ENCODE measurements at places on chromosomes 13 and 19.
A peak's percentile ranks its signal among the peaks of the same experiment; 100 is the strongest.

DNA sequence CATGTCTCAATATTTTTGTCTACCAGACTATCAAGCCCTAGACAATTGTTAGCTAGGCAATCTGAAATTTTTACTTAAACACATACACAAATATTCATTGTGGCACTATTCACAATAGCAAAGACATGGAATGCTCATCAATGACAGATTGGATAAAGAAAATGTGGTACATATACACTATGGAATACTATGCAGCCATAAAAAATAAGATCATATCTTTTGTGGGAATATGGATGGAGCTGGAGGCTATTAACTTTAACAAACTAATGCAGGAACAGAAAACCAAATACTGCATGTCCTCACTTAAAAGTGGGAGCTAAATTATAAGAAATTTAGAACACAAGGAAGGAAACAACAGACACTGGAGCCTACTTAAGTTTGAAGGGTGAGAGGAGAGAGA is 288.6 kb upstream of the MIR17HG start:
- DNase-seq = no peak

GRCh38 chr13:44661936-44662335 is 85.8 kb upstream of the TSC22D1 start:
- no peak for DNase-seq

DNA sequence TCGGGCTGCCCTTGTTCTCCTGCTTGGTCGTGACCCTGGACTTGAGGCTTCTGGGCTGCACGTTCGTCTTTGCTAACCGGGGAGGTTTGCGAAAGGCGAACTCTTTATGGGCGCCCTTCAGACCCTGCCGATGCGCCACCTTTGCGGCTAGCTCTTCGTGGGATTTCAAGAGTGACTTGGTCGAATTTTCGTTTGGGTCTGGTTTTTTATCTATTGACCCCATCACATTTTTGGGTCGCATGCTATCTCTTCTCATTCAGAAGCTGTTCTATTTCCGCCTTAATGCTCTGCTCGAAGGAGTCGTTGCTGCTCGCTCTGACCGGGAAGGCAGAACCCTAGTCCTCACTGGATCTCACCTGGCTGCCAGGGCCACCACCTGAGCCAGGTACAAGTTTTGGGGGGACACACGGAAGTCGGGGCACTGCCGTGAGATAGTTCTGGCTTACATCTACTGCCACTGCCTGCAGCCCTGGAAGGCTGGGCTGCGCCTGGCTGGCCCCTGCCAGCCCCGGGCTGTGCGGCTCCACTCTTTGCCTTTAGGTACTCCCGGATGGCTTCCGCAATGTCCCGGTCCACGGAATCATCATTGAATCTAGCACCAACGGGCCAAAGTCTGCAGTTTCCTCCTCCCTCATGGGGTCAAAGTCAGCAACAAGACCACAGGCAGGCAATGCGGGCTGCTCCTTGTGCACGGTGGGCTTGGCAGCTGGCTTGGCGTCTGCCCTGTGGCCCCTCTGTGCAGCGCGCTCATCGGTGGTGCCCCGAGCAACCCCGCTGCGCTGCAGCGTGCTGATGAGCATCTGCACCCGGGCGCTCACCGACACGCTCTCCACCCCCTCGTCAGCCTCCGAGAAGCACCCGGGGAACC is 16.2 kb downstream of the RB1 start:
- DNase-seq = no peak

DNA sequence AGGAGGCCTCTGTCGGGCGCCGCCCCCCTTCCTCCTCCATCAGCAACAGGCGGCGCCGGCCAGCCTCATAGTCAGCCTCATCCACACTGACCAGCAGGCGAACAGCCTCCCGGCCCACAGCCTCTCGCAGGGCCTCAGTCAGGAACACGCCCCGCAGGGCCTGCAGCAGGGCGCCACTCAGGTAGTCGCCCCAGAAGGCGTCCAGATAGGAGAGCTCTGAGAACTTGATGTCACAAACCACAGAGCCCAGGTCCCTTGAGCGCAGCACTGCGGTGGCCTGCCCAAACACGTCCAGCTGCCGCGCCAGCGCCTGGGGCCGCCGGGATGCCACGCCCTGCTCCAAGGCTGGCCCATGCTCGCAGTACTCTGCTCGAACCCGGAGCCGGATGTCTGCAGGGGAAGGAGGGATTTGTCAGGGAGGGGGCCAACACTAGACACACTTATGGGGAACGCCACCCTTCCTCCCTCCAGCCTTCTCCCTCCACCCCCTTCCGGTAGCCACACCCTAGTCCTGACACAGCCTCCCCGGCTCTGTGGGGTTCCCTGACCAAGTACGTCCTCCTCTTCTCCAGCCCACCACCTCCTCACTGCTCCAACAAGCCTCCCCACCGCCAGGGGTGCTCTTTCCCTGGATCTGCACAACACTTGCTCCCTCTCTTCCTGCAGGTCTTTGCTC is 17.9 kb downstream of the DEDD2 start:
- no peak for DNase-seq

DNA sequence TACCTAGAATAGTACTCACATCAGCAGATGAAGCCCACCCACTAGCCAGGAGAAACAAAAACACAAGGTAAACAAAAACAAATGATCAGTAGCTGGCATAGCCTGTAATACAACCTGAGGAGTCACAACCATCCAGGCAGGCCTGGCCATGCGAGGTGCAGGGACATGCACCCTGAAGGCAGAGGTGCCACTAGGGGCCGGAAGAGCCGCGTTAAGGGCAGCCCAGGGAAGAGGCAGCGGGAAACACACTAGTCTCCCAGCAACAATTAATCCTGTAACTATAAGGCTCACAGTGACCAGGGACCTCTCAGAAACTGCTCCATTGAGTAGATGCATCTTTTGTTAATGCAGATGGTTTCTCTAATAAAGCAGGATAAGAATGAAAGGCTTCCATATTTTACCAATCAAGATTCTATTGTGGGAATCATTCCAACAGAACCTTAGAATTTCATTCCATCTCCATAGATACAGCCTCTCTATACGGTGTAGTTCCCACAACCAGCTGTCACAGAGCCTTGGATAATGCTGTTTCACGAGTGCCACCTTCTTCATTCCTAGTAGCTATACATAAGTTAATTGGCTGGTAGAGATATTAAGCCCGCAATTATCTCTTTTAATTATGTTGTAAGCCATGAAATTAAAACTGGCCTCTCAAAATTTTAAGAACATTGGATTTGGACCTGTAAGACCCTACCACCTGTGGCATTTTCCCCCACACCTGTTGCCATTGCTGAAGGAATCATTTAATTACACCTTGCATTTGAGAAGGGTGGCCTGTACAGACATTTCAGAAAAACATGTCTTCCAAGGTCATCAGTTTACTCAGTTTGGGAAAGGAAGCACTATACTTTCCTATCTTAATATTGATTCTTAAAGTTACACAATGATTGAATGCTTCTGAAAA is 28.7 kb downstream of the ANKRD10 start:
- no peak for DNase-seq

GRCh38 chr13:94656176-94656575 is 54.5 kb downstream of the GPR180 start:
- DNase-seq = no peak

- no peak for DNase-seq
Observed at GRCh38 chr19:1844513-1845124, 3.7 kb downstream of the REXO1 start.

- DNase-seq = no peak
Observed at GRCh38 chr13:78934336-78934735, 275.4 kb upstream of the OBI1 start.

DNA sequence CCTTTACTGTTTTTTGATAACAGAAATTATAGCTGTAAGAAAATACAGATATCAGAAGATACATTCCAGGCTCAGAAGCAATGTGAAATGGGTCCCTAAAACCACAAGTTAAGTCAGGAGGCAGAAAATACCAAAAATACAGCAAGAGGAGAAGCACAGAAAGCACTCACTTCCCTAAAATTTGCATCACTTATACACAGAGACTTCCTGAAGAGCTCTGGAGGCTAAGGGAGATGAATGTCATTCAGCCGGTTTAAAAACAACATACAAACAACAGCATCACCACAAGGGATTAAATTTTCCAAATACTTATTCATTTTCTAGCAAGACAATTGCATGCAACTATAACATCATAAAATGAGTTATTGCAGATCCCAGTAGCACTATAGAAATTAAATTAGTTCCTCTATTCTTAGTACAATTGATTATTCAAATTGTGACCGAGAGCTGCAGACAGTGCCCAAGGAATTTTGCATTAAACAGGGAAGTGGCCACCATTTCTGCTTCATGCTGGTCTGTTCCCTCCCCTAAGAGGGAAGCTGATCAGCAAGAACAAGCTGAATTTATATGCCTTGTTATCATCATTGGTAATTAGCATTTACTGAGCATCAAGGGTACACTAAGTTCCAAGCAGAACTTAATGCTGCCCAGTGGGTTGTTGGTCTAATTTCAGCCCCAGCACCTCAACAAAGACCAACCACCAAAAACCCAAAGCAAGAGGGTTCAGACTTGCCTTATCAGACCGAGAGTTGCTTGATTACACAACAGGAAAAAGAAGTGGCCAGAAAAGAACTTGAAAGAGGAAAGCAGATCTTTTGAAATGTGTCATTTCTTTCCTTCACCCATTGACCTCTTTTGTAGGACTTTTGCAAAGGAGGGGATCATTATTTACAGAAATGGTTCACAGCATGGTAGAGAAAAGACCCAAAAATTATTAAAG is 140.7 kb downstream of the KCTD12 start:
- DNase-seq = no peak

- no peak for DNase-seq
Observed at GRCh38 chr13:110493613-110494012, 67.9 kb downstream of the RAB20 start.

DNA sequence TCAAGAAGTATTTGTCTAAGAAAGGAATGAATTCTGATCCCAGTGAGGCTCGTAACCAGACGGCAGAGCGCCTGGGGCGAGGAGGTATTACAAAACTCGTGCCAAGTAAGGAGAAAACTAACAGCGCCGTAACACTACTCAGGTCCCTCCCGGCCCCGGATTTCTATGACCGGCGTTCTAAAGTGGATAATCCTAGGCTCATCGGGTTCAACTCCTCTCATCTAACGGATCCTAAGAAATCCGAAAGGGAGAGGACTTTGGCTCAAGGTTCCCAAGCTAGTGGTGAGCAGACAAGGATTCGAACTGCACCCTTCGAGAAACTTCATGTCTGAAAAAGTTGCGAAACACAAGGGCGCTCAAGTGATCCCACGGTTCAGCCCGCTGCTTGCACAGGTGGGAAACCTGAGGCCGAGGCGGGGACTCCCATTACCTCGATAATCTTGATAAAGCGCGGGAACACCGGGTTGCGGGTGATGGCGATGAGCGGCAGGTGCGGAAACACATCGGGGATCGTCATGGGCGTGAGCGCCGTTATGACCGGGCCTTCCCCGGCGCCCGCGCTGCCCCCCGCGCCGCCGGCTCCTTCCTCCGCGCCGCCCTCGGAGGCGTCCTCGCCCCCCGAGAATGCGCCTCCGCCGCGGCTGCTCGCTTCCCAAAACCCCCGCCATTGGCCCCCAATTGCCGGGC is 529 bp downstream of the LONP1 start:
- DNase-seq = no peak

DNA sequence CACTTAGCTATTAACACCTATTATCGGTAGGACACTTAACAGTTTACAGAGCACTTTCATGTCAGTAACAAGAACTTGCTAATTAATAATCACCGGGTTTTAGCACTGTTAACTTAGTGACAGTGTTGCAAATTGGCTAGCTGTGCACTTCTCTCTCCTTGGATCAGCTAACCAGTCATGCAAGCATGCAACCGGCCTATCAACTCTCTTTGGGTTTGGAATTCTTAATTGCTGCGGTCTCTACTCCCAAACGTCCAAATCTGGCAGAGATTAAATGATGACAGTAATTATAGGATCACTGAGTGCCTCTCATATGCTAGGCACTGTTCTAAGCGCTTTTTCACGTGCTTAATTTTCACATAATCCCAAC is 1.2 kb downstream of the EPS15L1 start:
- DNase-seq = no peak

GRCh38 chr13:30569901-30570576 is 47.7 kb upstream of the USPL1 start:
- no peak for DNase-seq

GRCh38 chr13:25218019-25218418 is 45.9 kb upstream of the AMER2 start:
- DNase-seq = no peak

- DNase-seq = no peak
Observed at GRCh38 chr13:50451609-50452008, 391.9 kb downstream of the DLEU7 start.

- DNase-seq = peak; percentile 99
Observed at GRCh38 chr13:96984051-96984508, 10.2 kb downstream of the OXGR1 start.

GRCh38 chr13:51784097-51784496 is 19.9 kb downstream of the DHRS12 start:
- no peak for DNase-seq

GRCh38 chr13:71499944-71500514 is 367.0 kb downstream of the DACH1 start:
- no peak for DNase-seq

- no peak for DNase-seq
Observed at GRCh38 chr13:25776722-25777121, 275.1 kb downstream of the SHISA2 start.

DNA sequence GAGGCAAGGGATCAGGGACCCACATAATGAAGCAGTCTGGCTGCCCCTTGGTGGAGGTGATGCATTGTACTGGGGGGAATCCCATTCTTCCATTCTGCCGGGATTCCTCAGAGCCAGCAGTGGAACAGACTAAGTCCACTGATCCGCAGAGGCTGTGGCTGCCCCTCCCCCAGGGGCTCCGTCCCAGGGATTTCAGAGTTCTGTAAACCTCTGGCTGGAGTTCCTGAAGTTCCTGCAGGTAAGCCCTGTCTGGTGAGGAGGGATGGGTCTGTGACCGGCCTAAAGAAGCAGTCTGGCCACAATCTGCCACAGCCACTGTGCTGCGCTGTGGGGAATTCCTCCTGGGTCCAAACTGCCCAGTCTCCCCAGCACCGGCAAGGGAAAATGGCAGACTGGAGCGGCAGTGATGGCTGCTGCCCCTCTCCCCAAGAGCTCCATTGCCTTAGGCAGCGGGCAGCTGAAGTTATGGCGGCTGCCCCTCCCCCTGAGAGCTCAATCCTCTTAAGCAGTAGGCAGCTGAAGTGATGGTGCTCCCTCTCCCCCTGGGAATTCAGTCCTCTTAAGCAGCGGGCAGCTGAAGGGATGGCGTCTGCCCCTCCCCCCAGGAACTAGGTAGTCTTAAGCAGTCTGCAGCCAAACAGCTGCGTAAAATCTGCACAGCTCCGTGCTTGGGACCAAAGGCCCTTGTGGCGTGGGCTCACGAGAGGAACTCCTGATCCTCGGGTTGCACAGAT is 155.7 kb downstream of the PCDH17 start:
- DNase-seq = no peak

- DNase-seq = no peak
Observed at GRCh38 chr13:113641426-113641825, 16.6 kb downstream of the ATP4B start.

Measured in SHP77 treated with DMSO at 0.1 percent for 48 hours (cell line).